ENCODE measurements at places on chromosomes 3 and 15.

GRCh38 chr3:171311784-171312183, 148.4 kb downstream of the TNIK start:
- peak; percentile 98 for DNase-seq

- DNase-seq = no peak
These were observed 386.6 kb upstream of the DPH6 start for GRCh38 chr15:35932531-35932930.

- DNase-seq = no peak
These were observed 39.2 kb upstream of the POLR2M start for GRCh38 chr15:57667171-57667849.

GRCh38 chr3:16460886-16461285, 52.6 kb downstream of the RFTN1 start:
- DNase-seq = no peak

DNA sequence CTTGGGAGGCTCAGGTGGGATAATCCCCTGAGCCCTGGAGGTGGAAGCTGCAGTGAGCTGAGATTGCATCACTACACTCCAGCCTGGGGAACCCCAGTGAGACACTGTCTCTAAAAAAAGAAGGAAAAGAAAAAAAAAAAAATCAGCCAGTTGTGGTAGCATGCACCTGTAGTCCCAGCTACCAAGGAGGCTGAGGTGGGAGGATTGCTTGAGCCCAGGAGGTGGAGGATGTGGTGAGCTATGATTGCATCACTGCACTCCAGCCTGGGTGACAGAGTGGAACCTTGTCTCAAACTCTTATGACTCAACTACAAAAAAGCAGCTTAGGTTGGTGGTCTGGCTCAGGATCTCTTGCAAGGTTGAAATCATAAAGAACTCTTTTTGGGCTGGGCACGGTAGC, 19.3 kb upstream of the GPX1 start:
- peak; percentile 64 for DNase-seq

DNA sequence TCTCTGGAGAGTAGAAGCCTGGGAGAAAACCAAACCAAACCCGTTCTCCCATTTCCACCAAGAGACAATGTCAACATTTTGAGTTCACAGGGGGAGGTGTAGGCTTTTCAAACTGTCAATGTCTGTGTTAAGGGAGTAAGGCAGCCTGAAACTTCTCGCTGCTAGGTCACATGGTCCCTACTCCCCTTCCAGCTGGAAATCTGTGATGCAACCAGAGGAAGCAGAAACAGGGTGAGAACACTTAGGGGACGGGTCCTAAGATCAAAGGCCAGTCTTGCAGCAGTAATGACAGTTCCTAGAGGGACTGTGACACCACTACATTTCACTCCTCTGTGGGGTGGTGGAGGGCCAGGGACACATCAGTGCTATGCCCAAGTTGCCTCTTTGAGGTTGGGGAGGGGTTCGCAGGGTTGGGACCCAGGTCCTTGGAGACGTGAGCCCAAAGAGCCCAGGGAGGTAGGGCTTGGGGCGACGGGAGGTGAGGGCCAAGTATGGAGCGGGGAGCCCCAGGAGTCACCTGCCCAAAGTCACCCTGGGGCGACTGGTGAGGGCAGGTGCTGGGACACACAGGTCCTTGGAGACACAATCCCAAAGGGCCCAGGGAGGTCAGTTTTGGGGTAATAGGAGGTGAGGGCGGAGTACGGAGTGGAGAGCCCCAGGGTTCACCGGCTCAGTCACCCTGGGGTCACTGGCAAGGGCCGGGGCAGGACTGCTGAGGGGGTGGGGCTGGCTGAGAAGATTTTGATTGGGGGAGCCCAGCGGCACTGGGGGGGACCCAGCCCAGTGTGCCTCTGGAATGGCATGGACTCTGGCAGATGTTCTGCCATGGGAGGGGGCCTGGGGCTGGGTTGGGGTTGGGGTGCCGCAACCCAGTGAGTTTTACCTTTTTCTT, 582 bp downstream of the GOLGA6L2 start:
- no peak for DNase-seq

- no peak for DNase-seq
These were observed 32.8 kb downstream of the MUC20 start for GRCh38 chr3:195753581-195753980.

Data from common myeloid progenitor, CD34-positive (primary cell).